Activated naive CD4-positive, alpha-beta T cell (primary cell): ENCODE measurements at places on chromosomes 2 and 18.

GRCh38 chr2:19461504-19462255, 103.3 kb upstream of the OSR1 start:
- no peak for DNase-seq

GRCh38 chr2:98732430-98733051, 1.6 kb upstream of the MGAT4A start:
- no peak for DNase-seq

DNA sequence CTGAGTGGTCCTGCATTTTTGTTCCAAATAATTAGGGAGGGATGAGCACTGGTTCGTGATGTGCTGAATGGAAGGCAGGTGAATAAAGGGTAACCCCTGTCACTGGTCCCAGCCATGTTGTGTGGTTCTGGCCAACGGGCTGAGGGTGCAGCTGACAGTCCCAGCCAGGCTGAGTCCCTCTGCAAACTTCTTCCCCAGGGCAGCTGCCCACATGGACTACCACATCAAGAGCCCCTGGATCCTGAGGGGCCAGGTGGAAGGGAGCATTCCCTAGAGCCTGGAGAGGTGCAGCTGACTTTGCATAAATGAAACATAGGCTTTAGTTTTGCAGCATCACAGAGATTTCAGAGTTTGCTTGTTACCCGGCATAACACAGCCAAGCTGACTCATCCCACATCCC, 219.8 kb upstream of the MYT1L start:
- no peak for DNase-seq

DNA sequence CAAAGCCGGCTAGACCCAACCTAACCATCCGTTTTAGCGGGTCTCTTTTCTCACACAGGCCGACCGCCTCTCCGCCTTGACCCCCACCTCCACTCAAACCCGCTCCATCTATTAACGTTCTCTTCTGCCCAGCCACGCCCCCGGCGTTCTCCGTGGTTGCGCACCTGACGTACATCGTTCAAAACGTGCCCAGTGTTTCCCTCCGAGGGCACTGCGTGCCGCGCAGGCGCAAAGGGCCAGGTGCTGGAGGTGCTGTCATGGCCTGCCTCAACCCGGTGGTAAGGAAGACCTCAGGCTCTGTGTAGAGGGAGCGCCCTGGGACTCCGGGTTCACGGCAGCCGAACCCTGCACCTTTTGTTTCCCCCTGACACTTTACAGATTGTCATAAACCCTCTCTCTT, at the start of gene GTF2A1L:
Gene GTF2A1L, plus strand, starts transcription at position 239 of the 400 bp plus-strand sequence. Its CDS starts 19 bp downstream, at position 258.
- DNase-seq = no peak
